ENCODE measurements at places on chromosomes 7 and 10.

DNA sequence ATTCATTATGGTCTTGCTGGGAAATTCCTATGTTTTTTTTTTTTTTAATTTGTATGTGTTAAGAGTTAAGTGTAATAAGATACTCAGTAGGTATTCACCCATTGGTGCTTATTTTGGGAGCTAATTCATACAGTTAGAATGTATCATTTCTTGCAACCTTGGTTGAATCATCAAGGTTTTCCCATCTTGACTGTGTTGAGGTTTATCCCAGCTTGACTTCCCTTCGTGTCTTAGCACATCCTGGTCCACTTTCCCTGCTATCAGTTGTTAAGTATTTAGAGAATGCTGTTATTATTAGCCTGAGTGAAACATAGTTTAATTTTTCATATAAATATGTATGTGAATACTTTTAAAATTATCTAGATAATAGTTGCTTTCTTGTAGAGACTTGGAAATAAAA is 20.8 kb downstream of the RALA start:
- DNase-seq: no peak

GRCh38 chr7:11709196-11709595 is 122.8 kb downstream of the THSD7A start:
- DNase-seq: no peak

GRCh38 chr7:19674266-19674960 is 34.4 kb downstream of the POLR1F start:
- peak; percentile 34 for DNase-seq

DNA sequence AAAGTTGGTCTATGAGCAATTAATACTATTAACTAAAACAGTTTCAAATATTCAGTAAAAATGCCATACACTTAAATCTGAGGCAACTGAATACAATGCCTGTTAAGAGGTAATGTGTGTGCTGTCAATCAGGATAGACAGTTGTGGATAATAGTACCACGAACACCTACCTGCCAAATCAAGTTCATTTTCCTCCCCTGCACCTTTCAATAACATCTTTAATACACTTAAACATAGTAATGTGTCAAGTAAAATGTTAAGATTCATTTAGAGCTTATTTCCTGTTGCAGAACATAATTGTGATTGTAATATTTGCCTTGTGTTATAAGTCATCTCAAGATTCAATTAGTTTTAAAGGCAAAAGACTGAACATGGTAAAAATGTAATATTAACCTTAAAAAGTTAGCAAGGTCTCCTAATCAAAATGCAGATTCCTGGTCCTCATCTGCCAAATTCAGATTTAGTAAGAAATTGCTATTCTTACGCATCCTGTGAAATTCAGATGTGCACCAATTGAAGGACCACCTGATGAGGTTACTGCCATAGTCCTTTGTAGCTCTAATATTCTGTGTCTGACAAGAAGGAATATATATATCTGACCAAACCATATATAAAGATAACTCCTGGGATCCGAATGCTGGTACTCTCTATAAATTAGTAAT is 37.1 kb downstream of the COL1A2 start:
- DNase-seq: peak; percentile 73

DNA sequence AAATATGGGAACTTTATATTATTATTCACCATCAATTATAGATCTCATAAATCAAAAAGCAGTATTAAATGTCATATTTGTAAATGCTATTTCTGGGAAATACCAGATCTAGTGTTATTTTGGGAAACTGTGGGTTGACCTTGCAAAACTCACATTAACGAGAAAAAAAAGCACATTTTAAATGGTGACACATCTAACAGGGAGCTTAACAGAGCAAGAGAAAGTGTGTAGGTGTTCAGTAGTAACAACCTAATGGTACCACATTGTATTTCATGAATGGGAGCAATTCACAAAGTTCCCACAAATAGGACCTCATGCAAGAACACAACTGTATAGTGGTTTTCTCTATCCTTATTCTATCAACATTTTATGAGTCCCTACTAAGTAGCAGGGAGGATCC is 26.2 kb upstream of the HDAC9 start:
- peak; percentile 29 for DNase-seq

GRCh38 chr10:5658871-5659618 is 7.3 kb downstream of the ASB13 start:
- no peak for DNase-seq

DNA sequence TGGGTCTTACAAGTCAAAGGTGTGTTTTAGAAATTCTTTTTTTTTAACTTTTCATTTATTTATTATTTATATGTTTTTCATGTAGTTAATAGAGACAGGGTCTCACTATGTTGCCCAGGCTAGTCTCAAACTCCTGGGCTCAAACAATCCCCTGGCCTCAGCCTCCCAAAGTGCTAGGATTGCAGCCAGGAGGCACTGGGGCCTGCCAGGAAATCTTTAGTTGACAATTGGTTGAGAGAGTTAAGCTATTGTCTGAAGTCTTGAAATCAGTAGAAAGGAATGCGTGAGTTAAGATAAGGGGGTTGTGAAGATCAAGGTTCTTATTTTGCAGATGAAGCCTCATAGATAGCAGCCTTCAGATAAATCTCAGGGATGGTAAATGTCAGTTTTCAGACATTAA is 245.4 kb upstream of the GALNT17 start:
- DNase-seq: no peak

DNA sequence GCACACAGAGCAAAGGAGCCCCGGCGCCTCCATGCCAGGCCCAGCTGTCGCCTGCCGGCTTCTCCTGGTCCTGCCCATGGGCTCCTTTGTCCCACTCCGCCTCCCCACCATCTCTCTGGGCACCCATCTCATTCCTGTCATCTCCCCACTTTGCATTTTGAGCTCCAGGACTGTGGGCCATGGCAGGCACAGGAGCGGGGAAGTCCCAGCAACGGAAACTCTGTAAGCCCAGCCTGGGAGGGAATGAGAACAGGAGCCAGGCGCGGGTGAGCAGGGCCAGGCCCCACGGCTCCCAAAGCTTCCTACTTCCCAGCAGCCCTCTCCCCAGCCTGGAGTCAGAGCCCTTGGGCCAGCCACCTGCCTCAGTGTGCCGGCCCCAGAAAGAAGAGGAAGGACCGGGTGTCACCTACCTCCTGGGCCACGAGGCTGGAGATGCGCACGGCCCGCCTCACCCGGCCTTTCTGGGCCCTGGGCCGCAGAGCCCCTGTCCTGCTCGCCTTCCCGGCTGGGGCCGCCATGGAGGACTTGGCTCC is 23.1 kb downstream of the KCNH2 start:
- DNase-seq: no peak
